Fibroblast of skin of right biceps (primary cell): ENCODE measurements at places on chromosomes 7 and 10.
A peak's percentile ranks its signal among the peaks of the same experiment; 100 is the strongest.

DNA sequence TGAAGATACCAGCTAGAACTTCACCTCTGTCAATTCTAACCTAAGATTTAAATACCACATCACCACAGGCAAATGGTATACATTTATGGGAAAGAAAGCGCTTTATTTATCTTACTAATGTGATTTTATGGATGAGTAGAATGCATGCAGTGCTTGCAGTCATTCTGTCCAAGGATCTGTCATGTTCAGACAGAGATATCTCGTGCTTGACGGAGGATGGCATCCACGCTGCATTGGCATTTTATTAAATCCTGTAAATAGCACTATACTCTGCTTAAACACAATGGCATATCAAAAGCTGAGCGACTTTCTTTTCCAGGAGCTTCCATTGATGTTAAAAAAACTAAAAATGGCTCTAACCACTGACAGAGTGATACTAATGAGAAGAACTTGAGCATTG is 133.7 kb upstream of the CAV2 start:
- no peak for DNase-seq

- DNase-seq = no peak
Observed at GRCh38 chr7:146926841-146927240, 810.2 kb downstream of the CNTNAP2 start.

GRCh38 chr7:41809940-41810576 is 107.2 kb upstream of the INHBA start:
- no peak for DNase-seq

DNA sequence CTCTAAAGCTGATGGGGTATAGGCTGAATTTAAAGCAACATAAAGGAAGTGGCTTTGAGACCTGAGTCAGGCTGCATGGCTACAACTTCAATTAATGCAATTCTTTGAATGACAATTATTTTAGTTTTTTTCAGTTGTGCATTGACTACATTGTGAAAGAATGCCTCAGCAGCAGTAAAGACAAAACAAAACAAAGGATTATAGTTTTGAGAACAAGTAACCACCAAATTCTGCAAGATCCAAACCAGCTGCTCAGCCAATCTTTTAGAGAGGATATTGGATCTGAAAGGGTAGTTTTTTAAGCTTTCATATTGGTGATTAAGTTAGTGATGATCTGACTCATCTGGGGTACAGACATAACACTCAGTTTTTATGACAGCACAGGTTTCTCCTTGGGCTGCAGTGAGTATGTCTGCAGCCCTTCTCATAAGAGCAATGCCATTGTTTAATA is 40.6 kb upstream of the ABCA13 start:
- DNase-seq = peak; percentile 82

DNA sequence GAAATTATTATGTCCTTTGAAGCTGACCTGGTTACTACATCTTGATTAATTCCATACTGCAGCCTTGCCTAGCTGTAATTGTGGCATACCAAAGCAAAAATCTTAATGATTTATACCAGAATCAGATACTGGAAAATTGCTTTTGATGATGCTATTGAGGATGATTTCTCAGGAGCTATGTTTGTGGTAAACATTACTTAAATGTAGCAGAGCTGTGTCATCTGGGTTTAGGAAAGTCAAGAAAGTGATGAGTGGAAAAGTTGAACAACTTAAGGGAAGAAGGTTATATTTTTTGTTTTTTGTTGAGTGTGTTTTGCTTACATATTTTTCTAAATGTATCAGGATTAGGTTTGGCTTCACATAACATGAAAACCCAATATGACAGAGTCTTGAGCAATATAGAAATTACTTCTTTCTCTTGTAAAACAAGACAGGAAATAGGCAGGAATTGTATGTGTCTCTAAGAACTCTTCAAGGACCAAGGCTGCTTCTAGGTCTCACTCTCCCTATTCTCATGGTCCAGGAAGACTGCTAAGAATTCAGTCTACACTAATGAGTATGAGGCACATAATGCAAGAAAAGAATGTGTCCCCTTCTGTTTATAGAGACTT is 87.6 kb upstream of the MTPN start:
- no peak for DNase-seq

GRCh38 chr7:15326044-15326644 is 235.7 kb downstream of the AGMO start:
- peak; percentile 36 for DNase-seq

DNA sequence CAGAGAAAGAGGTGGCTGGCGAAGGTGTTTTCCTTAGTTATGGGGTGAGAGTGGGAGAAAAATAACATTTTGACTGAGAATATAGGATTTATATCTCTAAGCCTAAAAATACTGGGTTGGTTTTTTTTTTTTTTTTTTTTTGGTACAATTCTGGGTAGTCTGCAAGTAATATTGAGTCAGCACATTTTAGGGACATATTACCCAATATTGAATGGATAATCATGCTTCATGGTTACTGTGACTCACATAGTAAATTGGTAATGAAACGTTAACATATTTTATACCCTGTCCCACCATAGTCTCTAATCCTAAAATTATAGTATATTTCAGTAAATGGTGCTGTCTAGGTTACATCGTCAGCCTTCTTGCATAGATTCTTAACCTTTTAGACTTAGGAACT is 91.4 kb downstream of the TPST1 start:
- DNase-seq = peak; percentile 72
